ENCODE measurements at places on chromosomes 3 and 15. TPM values are rescaled to one million over a fixed set of nuclear protein-coding genes. Genes with fewer than 3 reads are reported as not detected.

GCSAM gene
- 0.29 TPM for total RNA-seq

RBPMS2 gene
- total RNA-seq = 5.3 TPM

RTP4 gene
- total RNA-seq = 2.7 TPM

GJD2 gene
- not detected for total RNA-seq

RNU5B-1 gene
- 95.0 TPM for total RNA-seq

PODXL2 gene
- total RNA-seq = 2.5 TPM

SLC6A1 gene
- 1.2 TPM for total RNA-seq

GATM gene
- total RNA-seq = 26.7 TPM

GRCh38 chr15:52162260-52162659 lies 28.9 kb downstream of the GNB5 start:
- DNase-seq = no peak

DNA sequence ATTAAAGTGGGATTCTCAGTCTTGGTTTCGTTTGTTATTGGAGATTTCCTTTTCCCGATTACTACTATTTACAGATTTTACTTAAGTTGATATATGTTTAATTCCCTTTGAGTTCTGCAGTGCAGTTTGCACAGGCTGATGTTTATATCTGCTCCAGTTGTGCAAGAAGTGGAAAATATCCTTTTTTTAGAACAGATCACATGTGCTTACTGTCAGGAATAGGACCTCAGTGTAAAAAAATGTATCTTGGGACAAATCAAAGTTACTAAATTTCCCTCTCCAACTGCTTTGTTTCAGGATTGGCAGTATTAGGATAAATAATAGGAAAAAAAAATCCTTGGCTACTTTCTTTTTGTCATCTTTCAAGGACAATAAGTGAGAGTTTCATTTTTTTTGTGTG lies 6.9 kb downstream of the MITF start:
- DNase-seq = no peak

DNA sequence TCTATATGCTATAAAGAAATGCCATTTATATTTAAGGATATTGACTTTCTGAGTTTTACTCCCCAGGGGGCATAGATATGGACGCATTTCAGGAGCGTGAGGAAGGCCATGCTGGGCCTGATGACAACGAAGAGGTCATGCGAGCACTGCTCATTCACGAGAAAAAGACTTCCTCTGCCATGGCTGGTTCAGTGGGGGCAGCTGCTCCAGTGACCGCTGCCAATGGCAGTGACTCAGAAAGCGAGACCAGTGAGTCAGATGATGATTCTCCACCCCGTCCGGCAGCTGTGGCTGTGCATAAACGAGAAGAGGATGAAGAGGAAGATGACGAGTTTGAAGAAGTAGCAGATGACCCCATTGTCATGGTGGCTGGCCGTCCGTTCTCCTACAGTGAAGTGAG lies 38.4 kb downstream of the GTF2E1 start:
- DNase-seq = no peak

DNA sequence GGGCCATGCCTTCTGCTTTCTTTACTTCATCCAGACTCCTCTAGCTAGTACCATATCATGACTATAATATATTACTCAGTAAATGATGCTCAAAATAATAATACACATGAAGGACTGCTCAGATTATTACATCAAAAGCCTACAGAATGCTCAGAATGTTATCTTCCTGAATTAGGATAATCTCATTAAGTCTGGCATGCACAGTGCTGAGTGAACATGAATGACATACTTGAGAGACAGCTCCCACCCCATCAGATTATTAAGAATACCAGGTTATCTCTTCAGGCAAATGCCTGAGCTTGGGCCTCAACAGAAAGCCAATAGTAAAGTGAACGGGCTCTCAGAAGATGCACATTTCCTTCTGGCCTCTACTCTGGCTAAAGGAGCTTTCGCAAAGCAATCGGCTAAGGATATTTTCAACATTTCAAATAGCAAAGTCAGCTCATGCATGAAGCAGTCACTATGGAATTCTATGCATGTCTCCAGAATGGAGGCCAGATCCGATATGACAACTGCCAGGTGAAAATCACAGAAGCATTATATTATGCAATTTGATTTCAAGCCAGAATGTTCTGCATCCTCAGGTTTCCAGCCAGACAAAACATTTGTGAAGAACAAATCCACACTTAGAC lies 122.6 kb downstream of the KCNMB2 start:
- no peak for DNase-seq

GRCh38 chr3:190121383-190121782 lies 686 bp upstream of the P3H2 start:
- no peak for DNase-seq

- DNase-seq = no peak
These were observed 13.8 kb upstream of the ZNF662 start for GRCh38 chr3:42892169-42892568.

GRCh38 chr3:179852142-179852905 lies 184.4 kb downstream of the PEX5L start:
- DNase-seq = no peak

- DNase-seq = no peak
These were observed 1.9 kb downstream of the OSBPL10 start for GRCh38 chr3:31979001-31979697.

DNA sequence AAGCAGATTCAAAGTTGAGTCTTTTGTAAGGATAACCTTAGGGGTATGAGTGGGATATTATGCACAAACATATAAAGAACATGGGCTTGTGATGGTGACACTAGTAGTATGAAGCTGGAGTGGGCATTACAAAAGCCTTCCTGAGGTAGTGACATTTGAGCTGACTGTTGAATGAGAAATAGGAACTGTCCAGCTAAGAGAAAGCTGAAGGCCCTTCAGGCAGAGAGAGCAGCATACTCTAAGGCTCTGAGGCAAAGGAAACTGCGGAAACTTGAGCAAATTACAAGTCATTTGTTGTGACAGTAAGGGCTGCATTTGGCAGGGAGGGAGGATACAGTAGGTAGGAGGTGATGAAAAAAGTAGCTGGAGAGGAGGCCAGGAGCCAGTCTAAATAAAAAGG lies 190.7 kb upstream of the CD96 start:
- no peak for DNase-seq

DNA sequence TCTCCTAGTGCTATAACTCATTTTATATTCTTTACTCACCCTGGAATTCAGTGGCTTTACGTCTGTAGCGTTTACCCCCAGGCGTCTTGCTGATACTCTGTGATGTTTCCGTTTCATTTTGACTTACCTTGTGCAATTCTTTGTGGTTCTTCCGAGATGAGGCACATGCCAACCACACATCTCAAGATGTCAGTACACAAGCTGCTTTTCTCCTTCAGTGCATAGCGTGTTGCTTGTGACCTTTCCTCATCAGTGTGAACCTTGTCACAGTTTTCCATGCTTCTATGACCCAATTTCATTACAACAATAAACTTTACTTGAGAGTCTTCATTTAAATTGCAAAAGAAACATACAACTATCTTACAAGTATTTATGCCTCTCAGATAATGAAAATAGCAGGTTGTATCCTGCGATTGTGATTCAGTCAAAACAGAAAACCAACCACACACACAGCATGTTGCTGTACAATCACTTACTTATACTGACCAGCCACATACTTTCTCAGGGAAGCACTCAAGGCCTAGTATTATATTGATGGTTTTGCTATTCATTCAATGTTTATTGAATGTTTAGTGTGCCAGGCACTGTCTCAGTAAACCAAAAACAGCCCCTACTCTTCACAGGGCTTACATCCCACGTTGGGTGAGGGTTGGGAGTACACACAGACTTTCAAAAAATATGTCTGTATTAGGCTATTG lies 4.6 kb upstream of the TBL1XR1 start:
- DNase-seq = no peak

GRCh38 chr3:158160958-158161357 lies 51.1 kb downstream of the RSRC1 start:
- no peak for DNase-seq

- no peak for DNase-seq
These were observed 88.8 kb upstream of the ABI3BP start for GRCh38 chr3:101081999-101082398.

DNA sequence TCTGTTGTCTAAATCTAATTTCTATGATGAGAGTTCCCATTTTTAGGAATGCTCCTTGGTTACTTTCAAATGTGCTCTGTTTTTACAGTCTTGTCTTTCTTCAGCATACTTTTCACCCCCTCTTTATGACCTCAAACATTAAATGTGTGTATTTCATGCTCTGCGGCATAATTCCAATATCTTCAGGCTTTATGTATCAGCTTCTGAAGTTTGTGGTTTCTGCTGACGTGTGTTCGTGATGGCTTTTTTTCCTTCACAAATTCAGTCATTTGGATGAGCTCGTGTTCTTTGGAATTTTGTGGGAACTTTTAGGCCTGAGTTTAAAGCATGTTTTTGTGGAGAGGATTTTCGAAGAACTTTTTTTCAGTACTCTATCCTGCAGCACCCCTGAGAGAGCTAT lies 97.7 kb upstream of the CHRNA7 start:
- DNase-seq = no peak

- peak; percentile 60 for DNase-seq
These were observed 30.1 kb downstream of the CCDC12 start for GRCh38 chr3:46946416-46946815.

GRCh38 chr3:72579191-72579580 lies 269.1 kb downstream of the SHQ1 start:
- no peak for DNase-seq

DNA sequence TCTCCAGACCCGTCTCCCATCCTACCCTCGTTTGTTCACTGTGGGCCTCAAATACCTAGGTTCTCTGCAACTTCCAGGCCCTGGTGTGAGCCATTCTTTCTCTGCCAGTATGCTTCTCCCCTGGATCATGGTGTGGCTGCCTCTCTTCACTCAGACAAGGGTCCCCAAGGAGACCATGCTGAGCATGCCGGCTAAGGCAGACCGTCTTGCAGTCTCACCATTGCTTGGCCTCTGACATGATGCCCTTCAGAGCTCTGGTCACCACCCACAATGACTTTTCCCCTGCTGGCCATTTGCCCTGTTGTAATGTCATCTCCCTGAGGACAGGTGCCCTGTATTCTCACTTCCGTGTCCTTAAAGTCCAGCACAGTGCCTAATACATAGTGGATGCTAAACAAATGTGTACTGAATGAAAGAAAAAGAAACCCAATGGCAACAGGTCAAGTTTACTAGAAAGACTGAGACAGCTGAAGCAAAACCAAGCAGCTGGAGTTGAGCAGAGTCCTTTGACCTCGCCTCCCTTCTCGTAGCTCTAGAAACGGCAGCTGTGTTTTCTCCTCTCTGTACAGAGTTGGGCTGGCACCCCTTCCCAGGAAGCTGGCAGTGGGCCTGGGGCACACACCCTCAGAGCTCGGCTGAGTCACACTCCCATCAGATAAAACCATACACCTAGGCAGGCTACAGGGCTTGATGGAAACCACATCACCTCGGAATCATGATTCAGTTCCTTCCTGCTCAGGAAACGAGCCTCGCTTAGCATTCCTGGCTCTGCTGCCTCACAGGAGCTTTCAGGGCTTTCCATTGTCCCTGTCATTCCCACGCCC lies 8.6 kb downstream of the TLR9 start:
- no peak for DNase-seq

DNA sequence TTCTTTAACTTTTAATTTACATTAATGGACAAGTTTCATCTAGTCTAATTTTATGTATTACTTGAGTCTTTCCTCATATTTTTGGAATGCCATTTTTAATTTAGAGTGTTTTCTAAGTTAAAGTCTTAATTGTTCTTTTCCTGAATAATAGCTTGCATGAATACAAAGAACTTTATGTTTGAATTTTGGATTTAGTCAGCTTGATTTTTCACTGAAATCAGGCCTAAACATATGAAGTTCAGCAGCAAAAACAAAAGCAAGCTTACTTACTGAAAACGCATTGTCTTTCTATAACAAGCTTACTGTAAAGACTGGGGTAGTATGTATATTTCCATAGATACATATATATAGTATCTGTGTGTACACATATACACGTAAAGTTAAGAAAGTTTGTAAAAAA lies 126.0 kb downstream of the ZBTB20 start:
- DNase-seq = no peak

DNA sequence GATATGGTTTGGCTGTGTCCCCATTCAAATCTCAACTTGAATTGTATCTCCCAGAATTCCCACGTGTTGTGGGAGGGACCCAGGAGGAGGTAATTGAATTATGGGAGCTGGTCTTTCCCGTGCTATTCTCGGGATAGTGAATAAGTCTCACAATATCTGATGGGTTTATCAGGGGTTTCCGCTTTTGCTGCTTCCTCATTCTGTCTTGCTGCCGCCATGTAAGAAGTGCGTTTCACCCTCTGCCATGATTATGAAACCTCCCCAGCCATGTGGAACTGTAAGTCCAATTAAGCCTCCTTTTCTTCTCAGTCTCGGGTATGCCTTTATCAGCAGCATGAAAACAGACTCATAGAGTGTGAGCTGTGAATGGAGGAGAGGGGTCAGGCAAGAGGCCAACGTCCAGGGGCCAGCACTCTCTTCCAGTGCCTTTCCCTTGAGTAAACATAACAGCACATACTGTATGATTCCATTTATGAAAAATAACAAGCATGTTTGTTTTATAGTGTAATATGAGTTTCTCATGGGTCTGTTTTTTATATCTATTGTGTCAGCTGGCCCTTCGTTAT lies 16.3 kb upstream of the LCTL start:
- DNase-seq = no peak

DNA sequence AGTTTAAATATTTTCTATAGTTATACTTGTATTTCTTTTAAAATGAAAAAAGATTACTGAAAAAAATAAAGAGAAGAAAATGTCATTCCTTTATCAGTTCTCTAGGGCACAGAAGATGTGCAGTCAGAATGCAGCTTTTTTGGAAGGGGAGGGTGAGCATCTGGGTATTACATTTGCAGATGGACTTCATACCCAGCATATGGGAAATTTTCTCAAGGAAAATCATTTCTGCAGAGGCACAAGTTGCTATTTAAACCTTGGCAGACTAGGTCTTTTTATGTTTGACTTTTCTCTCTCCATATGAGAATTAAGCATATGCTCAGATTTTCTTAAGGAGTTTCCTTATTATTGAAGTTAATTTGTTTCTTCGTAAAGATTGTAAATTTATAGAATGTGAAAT lies 39.5 kb upstream of the ZNF385D start:
- no peak for DNase-seq

DNA sequence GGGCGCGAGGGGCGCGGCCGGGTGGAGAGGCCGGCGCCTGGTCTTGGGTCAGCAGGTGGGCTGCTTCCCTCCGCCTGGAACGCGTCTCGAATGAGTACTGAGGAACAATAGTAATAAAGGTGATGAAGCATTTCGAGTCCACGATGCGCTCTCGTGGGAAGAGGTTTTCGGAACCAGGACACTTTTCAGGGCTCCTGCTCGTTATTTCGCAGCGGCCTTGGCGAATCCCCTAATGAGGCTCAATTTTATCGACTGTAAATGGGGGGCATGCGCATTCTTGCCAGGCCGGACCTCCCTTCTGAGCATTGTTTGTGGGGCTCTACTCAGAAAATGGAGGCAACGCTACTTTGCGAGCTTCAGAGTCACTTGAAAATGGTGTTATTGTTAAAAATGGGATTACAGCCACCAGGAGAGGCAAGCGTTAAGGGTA lies 1.2 kb downstream of the NR2C2 start:
- DNase-seq = no peak
